ENCODE measurements at places on chromosomes 7 and 10.
A peak's percentile ranks its signal among the peaks of the same experiment; 100 is the strongest.

- DNase-seq, result no peak
Measured at GRCh38 chr7:23418046-23418445, 52.2 kb downstream of the IGF2BP3 start.

DNA sequence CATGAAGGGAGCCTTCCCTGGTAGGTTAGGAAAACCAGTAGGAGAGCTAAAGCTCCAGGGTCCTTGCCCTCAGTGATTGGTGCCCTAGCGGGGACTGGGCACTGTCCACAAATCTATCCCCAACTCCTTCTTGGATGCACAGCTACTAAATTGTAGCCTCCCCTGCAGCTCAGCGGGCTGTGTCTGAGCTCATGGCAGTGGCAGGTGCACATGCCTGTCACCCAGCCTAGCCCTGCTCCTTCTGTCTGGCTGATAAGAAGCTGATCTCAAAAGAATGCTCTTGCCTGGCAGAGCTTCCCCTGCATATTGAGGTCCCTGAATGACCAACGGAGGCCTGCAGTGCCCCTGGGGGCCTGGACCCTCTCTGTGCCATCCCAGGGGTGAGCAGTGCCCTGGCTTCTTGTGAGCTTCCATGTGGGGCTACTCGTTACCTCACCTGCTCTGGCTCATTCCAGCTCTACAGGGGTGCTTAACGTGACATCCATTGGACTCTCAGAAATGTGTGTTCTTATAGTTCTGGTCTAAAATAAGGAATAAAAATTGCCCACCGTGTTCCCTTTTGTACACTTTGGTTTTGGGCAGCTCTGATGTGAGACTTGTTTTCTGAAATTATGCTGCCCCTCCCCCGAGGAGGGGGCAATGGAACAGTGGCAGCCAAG is 59.8 kb upstream of the ANTXRL start:
- DNase-seq, result no peak

- DNase-seq, result no peak
Measured at GRCh38 chr10:28906011-28906411, 228.7 kb downstream of the BAMBI start.

- DNase-seq, result peak; percentile 54
Measured at GRCh38 chr7:43694399-43694748, 34.9 kb downstream of the COA1 start.

DNA sequence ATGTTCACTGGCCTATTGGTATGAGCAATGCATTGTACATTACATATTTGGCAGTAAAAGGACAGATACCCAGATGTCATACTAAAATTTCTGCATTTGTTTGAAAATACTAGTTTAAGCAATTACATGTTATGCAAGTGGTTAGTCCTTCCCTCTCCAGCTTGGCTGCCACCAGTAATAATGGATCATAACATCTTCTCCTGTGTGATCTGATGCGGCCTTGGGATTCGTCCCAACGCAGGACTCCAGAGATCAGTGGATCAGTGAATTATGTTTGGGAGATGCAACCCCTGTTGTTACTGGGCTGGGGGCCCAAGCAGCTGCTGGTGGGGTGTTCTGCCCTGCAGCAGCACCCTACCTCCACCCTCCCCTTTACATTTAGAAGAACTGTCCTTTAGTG is 11.2 kb upstream of the PDK4 start:
- no peak for DNase-seq

- no peak for DNase-seq
Measured at GRCh38 chr7:29606287-29606721, 42.7 kb downstream of the PRR15 start.

DNA sequence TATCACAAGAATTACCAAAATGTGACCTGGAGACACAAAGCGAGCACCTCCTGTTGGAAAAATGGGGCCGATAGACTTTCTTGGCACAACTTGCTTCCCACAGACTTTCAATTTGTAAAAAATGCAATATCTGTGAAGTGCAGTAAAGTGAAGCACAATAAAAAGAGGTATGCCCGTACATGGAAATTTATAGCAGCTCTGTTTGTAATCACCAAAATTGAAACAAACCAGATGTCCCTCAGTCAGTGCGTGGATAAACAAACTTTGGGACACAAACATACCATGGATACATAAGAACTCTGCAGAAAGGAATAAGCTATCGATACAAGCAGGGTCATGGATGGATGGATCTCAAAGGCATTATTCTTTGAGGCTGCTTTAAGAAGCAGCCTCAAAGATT is 33.6 kb downstream of the ARID5B start:
- no peak for DNase-seq

GRCh38 chr10:126930883-126931503 is 25.8 kb downstream of the DOCK1 start:
- no peak for DNase-seq

DNA sequence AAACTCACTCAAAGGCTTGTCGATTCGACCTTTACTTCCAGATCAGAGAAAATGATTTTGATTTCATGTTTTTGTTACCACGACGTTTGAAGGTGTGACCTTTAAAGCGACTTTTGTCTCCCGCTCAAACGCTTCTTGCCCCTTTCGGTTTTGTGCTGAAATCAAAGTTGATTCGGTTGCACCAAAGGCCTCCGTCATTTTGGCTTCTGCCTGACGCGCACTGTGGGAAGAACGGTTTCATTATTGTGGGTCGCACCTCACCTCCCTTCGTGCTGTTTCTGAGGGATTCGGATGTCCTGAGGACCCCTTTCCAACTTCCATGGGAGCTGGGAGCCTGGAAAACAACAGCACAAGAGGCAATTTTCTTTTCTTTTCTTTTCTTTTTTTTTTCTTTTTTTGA is 176.9 kb downstream of the DNAJB6 start:
- DNase-seq, result no peak

DNA sequence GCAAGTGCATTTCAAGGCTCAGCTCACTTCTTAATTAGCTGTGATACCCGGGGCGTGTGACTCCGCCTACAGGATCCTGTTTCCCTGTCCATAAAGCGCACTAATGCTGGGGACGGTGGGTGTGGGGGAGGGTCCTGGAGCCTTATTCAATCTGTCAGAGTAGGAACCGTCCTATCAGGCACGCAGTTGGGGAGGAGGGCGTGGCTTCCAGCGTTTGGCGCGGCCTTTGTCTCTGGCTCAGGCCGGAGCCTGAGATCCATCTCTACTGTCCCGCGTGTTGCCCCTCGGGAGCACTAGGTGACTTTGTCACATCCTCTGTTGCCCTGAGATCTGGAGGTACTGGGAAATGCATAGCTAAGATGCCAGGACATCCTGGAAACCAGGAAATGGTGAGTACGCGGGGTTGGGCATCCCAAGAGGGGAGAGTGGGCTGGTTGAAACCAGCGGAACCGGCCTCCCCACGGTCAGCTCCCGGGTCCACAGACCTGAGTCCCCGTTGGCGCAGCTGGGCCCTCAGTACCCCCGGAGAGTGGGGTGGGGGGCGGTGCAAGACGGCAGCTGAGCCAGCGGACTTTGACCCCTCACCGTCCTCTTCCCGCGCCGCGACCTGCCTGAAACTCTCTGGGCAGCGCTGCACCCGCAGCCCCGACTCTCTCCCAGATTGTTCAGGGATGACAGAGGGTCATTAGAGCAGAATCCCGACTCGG is 104.4 kb upstream of the ZNF92 start:
- peak; percentile 24 for DNase-seq

DNA sequence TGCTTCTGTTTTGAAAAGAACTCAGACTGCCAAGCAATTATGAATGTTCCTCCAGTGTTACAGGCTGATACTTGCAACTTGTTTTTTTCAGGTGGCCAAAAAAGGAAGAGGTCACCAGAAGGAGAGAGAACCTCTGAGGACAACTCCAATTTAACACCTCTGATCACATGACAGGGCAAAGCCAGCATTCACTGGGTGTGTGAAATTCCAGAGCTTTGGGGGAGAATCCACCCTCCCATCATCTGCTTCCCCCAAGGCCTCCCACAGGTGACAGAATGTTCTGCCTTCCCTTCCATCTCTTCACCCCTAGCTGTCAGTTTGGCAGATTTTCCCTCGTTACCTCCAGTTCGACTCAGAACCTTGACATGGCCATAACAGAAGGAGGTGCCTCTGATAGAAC is 39.1 kb downstream of the GOT1 start:
- no peak for DNase-seq

DNA sequence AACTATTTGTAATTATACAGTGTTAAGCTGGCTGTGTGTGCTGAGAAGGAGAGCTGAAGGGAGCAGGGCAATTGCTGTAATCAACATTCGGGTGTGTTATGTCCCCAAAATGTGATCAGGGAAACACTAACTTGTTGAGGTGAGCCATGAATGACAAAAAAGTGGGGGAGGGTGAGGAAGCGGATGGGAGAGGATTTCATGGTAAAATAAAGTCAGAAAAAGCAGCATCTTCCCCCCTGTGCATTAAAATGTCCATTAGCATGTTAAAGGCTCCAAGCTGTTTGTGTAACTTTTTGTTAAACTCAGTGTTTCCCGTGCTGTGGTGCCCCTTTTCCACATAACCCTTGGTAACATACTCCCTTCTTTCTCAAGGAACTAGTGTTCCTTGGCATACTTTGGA is 84.9 kb downstream of the ARID5B start:
- DNase-seq, result no peak

- DNase-seq, result no peak
Measured at GRCh38 chr10:68856352-68856751, 29.0 kb downstream of the STOX1 start.

GRCh38 chr7:31175672-31176071 is 123.6 kb downstream of the ADCYAP1R1 start:
- no peak for DNase-seq

DNA sequence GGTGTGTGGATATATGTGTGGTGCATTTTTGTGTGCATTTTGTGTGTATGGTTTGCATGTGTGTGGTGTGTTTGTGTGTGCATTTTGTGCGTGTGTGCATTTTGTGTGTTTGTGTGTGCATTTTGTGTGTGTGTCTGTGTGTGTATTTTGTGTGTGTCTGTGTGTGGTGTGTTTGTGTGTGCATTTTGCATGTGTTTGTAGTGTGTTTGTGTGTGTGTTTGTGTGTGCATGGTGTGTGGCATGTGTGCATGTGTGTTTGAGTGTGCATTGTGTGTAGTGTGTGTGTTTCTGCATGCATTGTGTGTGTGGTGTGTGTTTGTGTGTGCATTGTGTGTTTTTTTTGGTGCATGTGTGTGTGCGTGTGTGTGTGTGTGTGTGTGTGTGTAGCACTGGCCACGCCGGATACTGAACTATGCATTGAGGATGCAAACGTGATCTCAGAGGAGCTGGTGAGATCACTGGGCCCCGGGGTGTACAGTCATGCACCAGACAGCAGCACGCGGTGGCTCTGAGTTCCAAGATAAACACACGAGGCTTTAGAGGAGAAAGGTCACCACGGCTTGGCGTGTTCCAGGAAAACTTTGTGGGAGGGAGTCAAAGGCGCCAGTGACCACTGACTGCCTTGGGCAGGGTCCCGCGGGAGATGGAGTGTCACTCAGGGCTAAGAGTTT is 106.6 kb upstream of the SHH start:
- peak; percentile 8 for DNase-seq

- DNase-seq, result no peak
Measured at GRCh38 chr7:84043661-84044191, 150.9 kb downstream of the SEMA3A start.

GRCh38 chr7:37052705-37053104 is 328.4 kb upstream of the AOAH start:
- peak; percentile 25 for DNase-seq

DNA sequence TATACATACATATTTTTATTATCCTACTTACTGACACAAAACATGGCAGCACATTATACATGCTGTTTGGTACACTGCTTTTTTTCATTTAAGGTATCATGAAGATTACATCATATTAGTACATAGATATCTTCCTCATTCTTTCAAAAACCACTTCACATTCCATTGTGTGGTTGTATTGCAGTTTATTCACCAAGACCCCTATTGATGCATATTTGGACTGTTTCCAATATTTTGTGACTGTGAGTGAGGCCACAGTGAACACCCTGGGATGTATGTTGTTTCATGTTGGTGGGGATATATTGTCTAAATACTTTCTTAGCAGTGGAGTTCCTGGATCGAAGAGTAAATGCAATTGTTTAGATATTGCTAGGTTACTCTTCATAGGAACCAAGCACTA is 39.0 kb downstream of the TFAM start:
- no peak for DNase-seq

DNA sequence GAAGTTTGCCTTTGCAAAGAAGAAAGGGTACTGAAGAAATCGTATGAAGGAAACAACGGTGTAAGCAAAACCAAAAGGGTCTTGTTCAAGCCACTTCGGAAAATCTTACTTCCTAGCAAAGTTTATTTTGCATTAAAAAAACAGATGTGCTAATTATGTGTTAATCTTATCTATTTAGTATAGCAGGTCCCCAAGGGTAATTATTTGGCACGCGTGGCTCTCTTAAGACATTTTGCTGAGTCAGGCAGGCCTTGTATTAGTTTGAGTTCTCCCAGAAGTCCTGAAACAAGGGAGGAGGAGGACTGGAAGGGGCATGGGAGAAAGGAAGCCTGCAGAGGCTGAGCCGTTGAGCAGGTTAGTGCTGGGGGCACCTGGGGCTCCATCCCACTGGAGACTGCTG is 44.9 kb downstream of the TMEM178B start:
- no peak for DNase-seq

DNA sequence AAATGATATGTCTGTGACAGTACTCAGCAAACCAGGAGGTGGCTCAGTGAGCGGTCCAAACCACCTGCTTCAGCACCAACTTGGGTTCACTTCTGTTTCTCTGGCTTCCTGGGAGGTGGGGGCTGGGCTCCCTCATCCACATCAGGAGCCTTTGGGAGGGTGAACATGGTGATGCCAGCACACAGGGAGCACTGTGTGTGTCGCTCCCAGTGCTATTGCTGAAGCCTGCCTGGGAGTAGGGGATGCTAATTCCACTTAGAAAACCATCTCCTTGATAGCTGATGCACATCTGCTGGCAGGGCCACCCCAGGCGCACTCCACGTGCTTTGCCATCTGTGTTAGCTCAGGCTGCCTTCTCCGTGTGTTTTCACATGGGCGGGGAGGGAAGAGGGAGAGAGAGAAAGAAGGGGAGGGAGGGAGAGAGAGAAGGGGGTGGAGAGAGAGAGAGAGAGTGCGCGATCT is 58.0 kb downstream of the RAMP3 start:
- DNase-seq, result no peak

DNA sequence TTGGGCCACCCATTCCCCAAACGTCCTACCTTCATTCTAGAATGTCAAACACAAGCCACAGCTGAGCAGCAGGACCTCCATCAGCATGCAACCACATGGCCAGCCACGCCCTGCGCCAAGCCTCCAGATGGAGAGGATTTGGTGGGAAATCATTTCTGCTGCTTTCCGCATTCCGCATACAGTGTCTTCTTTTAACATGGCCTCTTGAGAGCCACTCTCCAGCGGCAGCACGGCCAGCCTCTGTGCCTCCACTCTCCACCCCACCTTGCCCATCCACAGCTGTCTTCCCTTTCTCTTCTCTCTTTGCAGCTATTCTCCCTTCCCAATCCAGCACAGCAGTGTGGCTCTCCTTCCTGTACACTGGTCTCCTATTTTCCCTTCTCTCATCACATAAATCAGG is 389.1 kb downstream of the PAXIP1 start:
- DNase-seq, result no peak

GRCh38 chr7:1268866-1269265 is 36.2 kb downstream of the UNCX start:
- DNase-seq, result no peak

- DNase-seq, result no peak
Measured at GRCh38 chr10:60576130-60577069, 186.7 kb upstream of the ANK3 start.

GRCh38 chr7:1920881-1921280 is 250.8 kb downstream of the ELFN1 start:
- no peak for DNase-seq
